ENCODE measurements at places on chromosomes 7 and 10. TPM values are rescaled to one million over a fixed set of nuclear protein-coding genes. Genes with fewer than 3 reads are reported as not detected.

Gene TEX36
- not detected for total RNA-seq

Gene CCDC136
- total RNA-seq, result 0.49 TPM

Gene GNAT3
- not detected for total RNA-seq

Gene PON3
- 0.31 TPM for total RNA-seq

Gene CC2D2B
- not detected for total RNA-seq

Gene AEBP1
- 27.3 TPM for total RNA-seq

Gene OR2A42
- total RNA-seq, result not detected

Gene EPO
- not detected for total RNA-seq

Gene MMD2
- total RNA-seq, result not detected

Gene TMEM273
- 68.0 TPM for total RNA-seq

Gene ANXA8
- not detected for total RNA-seq

Gene TMEM229A
- total RNA-seq, result not detected

Gene TNKS2
- 72.4 TPM for total RNA-seq

Gene KDM7A
- total RNA-seq, result 10.1 TPM
